ENCODE measurements at places on chromosomes 7 and 10.

- DNase-seq, result no peak
Measured at GRCh38 chr10:89062861-89063260, 72.3 kb downstream of the FAS start.

GRCh38 chr7:158811894-158812293 lies 17.4 kb downstream of the ESYT2 start:
- DNase-seq, result no peak

DNA sequence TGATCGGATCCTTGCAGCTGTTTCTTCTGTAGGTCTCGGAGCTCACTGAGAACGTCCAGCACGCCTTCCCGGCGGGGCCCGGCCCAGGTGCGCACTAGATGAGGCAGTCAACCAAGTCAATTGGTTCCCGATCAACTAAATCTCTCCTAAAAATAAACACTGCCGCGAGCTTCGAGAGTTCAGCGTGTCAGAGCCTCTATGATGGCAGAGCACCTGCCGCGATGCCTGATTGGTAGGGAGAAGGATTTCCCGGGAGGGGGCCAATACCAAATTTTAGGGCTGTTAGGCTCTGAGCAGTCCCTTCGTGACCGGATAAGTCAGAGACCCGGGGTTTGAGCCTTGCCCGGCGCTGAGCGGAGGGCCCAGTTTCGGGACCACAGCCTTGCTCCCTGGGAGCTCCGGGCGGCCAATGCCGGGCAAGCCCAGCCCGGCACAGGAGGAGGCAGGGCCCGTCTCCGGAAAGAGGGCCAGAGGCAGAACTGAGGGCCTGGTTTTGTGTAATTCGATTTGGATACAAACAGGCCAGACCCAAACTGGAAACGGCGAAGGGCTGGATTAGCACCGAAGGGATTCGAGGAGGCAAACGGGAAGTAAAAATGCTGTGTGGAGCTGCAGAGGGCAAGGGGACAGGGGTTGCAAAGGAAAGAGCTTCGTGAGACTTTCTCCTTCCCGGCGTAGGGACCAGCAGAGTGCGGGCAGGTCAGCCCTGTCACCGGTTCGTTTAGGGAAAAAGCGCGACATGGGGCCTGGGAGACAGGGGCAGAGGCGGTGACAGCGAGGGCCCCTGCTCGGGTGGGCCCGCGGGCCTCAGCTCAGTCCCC lies 569 bp downstream of the SLC26A5 start:
- peak; percentile 10 for DNase-seq

- no peak for DNase-seq
Measured at GRCh38 chr7:134415700-134416099, 43.2 kb downstream of the AKR1B1 start.

DNA sequence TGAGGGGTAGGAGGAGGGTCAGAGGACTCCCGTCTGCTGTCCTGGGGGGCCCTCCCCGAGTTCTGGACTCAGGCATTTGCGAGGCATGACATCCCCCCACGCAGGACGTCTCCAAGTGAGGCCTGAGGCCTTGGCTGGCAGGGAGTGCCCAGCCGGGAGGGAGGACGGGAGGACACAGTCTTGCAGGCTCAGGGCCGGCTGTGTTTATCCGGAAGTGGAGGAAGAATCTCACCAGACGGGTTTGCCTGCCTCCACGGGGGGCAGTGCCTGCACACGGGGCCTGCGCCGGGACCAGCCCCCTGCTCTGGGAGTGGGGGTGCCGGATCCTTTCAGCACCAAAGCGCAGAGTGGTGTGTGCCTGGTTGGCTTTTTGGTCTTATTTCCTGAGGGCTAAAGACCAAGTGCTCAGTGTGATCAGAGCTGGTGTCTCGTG lies 10.9 kb downstream of the PWWP2B start:
- DNase-seq, result no peak

DNA sequence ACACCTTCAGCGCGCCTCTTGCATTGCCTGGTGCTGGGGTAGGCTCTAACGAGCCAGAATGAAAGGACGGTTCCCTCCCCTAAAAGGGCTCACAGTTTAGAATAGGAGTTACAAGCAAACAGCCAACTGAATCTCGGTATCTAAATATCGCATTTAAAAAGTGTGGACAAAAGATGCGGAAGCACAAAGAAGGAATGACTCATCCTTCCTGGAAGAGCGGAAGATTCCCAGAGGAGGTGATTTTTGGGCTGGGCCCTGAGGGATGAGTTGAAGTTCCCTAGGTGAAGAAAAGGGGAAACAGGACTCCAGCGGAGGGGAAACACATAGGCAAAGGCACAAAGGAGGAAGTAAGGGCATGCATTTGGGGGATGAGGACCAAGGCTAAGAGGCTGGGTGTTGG lies 29.9 kb downstream of the SRRM3 start:
- no peak for DNase-seq

DNA sequence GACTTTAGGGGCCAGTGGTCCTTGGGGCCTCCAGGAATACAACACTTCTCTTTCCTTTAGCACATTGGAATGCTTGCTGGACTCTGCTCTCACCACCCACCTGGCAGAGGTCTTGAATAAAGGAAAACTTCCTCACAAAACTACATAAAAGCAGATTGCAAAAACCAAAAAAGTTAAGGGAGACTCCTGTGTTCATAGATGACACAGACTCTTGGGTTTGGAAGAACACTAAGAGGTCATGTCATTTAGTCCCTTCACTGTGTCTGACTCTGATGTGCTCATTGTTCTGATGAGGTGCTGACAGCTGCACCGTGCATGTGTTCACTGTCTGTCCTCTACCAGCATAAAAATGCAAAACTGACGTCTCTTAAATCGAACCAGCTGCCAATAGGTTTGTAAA lies 11.4 kb downstream of the BLNK start:
- DNase-seq, result no peak

DNA sequence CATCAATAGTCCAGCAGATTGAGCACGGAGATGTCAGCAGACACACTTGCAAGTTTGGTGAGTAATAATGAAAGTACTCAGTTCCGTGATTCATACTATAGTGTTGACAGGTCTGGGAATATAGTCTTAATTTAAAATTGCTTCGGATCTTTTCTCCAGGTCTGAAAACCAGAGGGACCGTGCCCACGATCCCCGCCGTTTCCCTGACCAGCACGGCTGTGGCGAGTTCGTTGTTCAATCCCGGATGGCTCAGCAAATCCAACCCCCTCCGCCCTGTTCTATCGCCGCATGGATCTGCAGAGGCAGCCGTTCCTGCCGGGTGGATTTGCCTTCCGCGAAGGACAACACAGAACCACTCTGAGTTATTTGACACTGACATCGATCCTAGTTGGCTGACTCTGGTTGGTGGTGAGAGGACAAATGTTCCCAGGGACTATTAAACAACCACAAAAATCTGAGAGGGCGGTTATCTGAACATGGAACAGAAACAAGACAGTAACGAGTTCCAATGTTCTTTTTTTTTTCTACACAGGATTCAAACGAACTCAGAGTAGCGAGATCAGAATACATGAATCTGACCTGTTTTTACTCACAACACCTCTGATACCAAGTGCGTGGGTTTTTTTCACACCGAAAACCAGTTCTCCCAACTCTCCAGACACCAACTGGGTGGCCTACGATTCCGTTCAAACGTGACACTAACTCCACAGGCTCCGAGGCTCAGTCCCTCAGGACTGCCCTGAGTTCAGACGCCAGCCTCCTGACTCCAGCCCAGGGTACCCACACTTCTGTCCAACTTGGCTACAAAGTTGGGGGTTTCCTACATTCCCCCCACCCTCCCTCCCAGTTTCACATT lies 52.7 kb downstream of the RBM17 start:
- DNase-seq, result peak; percentile 34

- no peak for DNase-seq
Measured at GRCh38 chr10:77989081-77989724, 40.1 kb downstream of the POLR3A start.

GRCh38 chr10:56469482-56469881 lies 108.4 kb upstream of the ZWINT start:
- no peak for DNase-seq

GRCh38 chr7:146375170-146375569 lies 258.6 kb downstream of the CNTNAP2 start:
- DNase-seq, result no peak

DNA sequence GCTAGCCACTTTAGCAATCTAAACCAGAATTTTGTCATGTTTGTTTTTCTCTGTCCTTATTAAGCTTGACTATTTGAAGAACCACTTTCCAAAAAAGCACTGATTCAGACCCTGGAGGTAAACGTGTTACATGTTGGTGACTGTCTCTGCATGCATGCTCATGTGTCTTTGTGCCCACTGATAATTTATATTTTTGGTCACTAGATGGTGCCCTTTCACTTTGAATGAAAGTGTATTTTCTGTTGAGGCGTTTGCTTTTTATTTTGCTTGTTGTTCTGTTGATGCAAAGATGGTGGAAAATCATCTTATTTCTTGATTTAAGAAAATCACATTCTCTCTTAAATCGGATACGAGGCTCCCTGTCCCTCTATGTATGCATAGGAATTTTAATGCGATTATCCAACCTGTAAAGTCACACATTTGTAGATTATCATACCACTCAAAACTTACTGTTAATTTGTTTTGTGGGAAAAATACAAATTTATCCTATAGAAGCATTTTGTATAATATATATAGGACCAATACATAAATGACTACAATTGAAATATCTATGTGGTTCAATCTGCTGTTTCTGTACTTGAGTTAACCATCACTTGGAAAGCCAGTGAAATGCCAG lies 269.3 kb downstream of the BICC1 start:
- DNase-seq, result peak; percentile 2

DNA sequence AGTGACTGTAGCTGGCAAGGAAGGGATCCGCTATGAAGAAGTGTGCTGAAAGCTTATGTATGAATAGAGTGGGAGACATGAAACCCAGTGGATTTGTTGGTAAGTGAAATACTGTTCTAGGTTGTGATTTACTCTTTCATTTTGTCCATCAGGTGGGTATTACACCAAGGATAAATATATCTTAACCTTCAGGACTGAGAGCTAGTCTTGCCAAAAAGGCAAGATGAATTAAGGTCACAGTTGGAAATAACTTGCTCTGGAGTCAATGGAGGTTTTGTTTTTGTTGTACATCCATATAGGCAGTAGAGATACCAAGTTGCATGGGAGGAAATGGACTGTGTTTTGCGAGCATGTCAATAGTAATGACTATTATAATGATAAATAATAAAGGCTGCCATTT lies 190.6 kb downstream of the TMEM178B start:
- no peak for DNase-seq

GRCh38 chr7:23467806-23468525 lies 2.3 kb downstream of the IGF2BP3 start:
- DNase-seq, result peak; percentile 37

DNA sequence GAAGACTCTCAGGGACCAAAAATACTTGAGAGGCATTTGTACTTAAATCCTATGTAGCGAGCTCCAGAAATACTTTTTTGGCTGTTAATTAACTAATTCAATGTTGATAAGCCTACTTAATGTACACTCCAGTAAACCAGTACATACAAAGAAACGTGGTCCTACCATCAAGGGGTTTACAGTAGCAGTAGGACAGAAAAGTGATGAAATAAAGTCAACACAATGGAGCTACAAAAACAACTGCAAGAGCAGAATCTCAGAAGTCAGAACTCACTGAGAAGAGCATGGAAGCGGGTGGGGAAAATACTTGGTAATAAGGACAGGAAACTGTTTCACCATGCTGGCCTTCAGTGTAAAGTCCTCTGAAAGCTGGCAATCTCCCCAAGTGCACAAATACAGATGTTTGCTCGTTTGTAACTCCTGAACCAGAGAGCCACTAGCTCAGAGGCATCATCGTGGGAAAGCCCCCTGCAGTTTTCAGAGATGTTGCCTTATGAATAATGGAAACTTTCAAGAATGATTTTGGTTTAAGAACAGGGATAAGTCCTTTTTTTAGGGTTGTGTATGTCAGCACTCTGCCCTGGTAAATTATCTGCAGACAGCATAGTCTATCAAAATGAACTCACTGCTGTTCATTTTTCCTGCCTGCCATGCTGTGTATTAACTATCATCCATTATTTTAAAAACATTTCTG lies 233.2 kb downstream of the SORCS1 start:
- no peak for DNase-seq

- DNase-seq, result no peak
Measured at GRCh38 chr10:10630782-10631181, 386.9 kb upstream of the CELF2 start.

- DNase-seq, result no peak
Measured at GRCh38 chr10:103681617-103682399, 173.6 kb downstream of the SH3PXD2A start.

- no peak for DNase-seq
Measured at GRCh38 chr7:134527979-134528371, 608 bp downstream of the AKR1B10 start.

GRCh38 chr7:50640779-50641178 lies 75.6 kb upstream of the DDC start:
- DNase-seq, result no peak
